ENCODE measurements at places on chromosomes 5 and 9.

DNA sequence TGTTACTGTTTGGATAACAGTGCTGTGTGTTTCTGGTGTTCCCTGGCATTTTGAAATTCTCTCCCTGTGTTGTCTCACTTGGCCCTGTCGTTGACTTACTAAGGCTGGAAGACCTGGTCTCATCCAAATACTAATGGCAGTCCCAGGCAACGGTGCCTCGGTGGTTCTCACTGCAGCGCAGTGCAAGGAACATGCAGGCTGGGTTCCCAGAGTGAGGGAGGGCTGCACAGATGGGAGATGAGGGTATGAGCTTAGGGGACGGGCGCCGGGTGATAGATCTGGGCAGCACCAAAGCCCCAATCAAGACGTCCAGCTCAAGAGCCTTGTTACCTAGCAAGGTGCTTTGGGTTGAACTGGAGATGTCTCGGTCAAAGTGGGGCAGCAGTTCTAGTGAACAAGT lies 11.0 kb downstream of the CCT5 start:
- no peak for DNase-seq

GRCh38 chr5:106368021-106368420 lies 1302.7 kb downstream of the EFNA5 start:
- no peak for DNase-seq

DNA sequence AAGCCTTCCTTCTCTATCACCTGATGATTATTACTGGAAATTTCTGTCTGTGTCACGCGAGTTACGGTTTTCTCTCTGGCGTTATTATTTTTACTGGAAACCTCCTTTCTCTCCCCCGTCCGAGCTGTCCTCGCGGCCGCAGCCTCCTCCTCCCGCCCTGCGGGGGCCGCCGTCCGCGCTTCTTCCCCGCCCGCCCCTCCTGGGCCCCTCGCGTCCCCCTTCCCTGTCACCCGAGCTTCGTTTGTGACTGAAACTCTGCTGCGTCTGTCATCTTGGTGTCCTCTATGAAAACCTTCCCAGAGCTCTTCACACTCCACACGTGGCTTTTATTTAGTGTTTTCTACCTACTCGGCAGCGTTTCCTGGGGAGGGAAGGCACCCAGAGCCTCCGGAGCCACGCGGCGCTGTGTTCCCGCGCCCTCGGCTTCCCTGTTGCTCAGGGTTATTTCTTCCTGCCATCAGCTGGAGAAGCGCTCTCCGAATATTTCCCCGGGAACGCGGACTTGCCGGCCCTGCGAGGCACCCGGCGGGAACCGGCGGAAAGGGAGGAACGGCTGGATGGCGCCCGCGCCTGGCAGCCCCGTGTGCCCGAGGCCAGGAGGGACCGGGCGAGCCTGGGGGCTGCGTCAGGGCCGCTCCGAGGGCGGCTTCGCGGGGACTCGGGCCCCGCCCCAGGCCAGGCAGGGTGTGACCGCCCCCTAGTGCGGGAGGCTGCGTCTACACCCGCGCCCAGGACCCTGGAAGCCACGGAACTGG lies 33.9 kb downstream of the TRIP13 start:
- no peak for DNase-seq

DNA sequence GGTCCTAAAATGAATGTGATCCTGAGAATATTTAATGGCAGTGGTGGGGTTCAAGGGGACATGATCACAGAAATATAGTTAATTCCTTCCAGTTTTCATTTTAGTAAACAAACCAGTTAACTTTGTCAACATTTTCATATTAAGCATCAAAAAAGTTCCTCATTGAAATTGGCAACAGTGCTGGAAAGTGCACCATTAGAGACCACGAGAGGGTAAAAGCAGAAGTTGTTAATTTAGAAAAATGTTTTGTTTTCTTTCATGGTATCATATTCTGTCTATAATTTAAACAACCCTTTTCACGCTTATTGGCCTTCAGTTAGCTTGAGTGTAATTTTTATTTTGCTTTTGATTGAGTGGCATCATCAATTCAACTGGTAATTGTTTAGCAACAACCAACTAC lies 11.9 kb downstream of the GIN1 start:
- DNase-seq, result no peak

DNA sequence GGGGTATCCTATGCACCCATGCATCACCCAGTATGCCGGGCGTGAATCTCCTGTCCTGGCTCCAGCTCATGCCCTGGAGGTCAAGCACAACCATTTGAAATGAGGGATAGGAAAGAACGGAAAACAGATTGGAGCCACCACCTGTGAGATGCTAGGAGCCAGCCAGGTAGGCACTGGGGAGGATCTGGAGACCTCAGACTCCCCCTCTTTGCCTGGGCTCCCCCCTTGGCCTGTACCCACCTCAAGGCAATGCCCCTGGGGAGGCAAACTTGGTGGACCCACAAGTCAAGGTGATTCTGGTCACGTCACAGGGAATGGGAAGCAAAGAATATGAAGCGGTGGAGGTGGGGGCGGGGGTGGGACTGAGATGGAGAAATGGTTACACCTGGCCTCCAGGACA lies 92.6 kb downstream of the PAX5 start:
- no peak for DNase-seq

- no peak for DNase-seq
Measured at GRCh38 chr9:98916660-98917059, 27.0 kb upstream of the COL15A1 start.

DNA sequence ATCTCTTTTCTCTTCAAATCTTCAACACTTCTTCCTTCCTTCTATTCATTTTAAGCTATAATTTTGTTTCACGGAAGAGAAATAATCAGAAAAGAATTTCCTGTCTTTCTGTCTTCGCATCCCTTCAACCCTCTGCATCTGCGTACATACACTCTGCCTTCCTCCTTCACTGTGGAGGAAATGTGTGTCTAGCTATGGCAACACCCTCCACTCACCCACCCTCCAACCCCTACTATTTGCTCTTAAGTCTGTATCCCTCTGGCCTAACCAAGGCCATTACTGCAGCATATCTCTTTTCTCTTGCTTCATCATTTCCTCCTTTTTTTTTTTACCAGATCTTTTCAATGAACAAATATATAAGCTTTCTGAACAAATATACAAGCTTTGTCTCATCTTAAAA lies 105.7 kb upstream of the NUDT12 start:
- no peak for DNase-seq

DNA sequence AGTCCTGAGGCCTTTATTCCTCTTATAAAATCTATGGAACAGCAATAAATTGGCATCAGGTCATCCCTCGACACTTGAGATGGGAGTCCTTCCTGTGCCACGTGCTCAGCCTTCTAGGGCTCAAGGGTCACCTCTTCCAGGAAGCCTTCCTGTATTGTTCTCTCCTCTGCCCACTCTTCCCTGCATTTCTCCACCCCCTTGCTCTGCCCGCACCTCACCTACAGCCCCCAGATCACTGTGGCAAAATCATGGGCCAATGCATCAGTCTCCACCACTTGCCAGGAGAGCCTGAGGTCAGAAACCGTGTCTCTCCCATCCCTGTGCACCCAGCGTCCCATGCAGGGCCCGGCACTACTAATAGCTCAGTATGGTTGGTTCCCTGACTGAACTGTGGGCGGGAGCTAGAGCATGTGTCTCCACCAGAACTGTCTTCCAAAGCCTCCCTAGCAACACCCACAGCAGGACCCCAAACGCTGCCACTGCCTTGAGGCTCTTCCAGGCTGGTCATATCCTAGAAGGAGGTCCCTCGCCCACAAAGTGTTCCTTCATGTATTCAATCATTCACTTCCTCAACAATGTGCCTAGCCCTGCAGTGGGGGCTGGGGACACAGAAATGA lies 13.5 kb downstream of the DUSP1 start:
- DNase-seq, result no peak

DNA sequence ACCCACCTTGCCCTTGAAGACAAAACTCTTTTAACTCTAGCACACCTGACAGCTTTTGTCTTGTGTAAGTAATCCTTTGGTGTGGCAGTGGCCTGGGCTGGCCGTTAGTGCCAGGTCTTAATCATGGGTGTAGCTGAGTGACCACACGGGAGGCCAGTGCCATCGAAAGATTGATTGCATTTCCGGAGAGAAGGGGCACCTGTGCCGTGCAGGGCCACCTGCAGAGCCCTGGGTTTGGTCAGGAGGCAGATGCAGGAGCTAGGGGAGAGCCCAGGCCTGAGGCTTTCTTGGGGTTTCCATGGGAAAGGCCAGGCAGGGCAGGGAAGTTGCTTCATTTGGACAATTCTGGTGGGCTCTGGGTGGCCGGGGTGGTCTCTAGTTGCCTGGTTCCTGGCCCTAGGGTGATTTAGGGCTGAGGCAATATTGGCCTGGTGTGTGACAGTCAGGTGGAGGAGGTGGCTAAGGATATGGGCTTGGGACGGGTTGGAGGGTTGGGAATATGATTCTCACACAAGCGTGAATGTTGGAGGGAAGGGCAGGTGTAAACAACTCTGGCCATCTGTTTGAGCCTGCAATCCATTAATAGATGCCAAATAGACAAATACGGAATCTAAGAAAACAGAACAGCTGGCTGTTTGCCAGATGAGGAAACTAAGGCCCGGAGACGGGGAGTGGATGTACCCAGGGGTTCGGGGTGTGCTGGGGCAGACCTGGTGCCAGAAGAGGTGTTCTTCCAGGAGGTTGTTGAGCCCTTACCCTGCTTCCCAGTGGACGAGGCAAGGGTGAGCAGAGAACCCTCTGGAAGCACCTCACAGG lies 4.6 kb downstream of the DBH start:
- no peak for DNase-seq

DNA sequence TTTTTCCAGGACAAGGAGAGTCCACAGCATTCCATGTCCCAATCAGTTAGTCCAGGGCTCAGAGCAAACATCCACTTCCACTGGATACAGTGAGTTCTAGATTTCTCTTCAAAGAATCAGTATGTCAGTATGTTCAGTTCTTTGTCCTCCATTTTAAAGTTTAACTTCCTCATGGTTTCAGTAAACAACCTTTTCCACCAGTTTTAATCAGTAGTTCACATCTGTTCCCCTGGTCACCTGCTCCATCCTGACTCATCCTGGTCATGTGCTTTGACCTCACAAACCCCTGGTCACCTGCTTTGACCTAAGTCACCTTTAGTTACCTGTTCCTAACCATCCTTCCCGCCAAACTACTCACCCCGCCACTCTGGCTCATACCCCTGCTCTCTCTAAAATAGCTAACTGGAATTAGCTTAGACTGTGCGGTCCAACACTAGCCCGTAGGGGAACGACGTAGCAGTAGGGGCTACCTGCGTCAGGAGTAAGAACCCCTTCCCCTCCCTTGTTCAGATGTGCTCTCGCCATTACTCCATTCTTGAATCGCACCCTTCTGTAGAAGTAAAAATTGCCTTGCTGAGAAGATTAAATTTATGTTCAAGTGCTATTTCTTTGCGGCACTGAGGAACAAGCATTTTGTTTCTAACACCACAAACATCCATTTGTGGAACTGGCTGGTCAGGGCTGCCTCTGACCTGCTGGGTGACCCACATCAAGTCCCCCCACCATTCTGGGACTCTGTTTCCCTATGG lies 5.5 kb downstream of the ENG start:
- DNase-seq, result no peak

DNA sequence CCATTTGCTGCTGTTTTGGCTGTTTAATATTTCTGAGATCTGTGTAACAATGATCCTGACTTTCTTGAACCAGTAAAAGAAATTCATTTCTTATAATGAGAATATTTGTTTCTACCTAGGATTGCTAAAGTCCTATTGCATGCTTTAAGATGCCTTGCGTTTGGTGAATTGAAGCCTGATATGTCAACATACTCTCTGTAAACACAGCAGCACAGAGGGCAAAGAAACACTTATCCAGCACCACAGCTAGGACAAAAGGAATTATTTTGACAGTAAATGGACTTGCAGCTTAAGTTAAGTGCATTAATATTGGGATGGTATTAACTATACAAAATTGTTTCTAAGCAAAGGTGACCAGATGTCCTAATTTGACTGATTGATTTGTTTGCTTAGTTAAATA lies 2031.2 kb upstream of the CDH6 start:
- DNase-seq, result no peak

- no peak for DNase-seq
Measured at GRCh38 chr9:16426716-16427115, 443.8 kb downstream of the BNC2 start.

DNA sequence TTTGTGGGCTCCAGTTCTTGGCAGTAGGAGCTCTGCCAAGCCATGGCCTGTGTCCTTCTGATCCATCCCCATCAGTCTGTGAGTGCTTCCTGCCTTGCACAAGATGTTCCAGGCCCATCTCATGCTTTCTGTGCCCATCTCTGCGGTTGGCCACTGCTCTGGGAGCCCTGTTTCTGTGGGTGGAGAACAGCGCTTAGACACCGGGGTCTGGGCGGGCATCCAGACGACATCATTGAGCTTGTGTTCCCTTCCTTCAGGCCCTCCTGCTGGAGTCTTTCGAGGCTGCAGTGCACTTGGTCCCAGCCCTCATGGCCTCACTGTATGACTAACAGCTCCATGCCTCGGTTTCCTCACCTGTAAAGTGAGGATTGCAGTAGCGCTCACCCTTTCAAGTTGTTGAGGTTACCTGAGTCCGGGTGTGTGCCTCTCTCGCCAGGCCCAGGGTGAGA lies 14.9 kb upstream of the CARD19 start:
- DNase-seq, result no peak

DNA sequence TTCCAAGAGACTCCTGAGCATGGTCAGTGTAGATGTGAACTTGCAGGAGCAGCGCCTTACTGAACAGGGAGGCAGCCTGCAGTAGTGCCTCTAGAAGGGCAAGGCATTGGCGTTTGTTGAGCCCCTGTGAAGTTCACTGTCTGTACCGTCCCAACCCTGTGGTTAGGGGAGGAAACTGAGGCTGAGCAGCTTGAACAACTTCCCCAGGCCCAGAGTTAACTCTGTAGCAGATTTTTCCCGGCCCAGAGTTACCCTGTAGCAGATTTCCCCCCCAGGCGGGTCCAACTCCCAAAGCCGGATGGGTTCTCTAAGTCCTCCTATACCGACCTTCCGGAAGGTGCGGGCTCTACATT lies 9.6 kb downstream of the LMX1B start:
- DNase-seq, result no peak

DNA sequence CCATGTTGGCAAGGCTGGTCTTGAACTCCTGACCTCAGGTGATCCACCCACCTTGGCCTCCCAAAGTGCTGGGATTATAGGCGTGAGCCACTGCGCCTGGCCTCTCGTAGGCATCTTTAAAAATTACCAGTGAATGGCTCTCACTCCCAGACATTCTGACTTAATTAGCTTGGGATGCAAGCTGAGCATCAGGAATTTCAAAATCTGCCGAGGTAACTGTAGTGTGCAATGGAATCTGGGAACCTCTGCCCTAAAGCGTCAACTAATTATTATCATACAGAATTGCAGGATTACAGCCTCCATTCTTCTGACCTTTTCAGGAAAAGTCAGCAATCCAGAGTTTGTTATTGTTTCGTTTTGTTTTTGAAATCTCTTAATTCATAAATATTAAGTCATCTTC lies 213.4 kb upstream of the DMAC1 start:
- DNase-seq, result no peak

GRCh38 chr5:120818128-120818527 lies 354.0 kb downstream of the PRR16 start:
- no peak for DNase-seq

DNA sequence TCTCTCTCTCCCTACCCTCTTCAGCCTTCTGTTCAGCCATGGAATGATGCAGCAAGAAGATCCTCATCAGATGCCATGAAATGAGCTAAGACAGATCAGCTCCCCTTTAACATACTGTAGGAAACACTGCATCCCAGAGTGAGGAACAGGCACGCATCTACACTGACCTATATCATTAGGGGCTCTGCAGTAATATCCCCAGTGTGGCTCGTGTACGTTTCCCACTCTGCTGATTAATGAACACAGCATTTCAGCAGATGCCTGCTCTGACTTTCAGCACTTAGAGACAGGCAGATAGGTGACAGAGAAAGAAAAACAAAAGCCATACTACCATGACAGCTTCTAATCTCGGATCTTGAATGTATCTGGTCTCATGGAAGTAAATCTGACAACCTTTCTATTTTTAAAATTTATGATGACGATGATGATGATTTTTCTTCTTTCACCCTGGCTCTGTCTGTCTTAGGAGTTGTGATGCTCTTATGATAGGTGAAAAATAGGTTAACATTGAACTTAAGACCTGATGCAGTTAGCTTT lies 750.3 kb downstream of the CDH12 start:
- DNase-seq, result no peak
